ENCODE measurements at places on chromosomes 1 and 21.

DNA sequence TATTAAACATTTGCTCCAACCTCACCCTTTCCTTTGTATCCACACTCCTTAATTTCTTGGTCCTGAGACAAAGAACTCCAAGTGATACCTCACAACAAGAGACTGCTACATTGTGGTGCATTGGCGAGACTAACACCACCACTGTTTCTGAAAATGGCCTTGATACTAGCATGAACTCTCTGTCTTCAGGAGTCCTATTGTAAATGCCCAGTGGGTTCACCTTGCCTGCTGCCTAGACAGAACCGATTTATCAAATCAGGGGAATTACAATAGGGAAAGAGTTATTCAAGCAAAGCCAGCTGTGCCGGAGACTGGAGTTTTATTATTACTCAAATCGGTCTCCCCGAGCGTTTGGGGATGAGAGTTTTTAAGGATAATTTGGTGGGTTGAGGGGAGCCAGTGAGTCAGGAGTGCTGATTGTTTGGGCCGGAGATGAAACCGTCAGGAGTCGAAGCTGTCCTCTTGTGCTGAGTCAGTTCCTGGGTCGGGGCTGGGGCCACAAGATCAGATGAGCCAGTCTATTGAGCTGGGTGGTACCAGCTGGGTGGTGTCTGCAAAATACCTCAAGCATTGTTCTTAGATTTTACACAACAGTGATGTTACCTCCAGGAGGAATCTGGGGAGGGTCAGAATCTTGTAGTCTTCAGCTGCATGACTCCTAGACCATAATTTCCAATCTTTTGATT is 83.1 kb downstream of the DESI2 start:
- DNase-seq, result no peak

DNA sequence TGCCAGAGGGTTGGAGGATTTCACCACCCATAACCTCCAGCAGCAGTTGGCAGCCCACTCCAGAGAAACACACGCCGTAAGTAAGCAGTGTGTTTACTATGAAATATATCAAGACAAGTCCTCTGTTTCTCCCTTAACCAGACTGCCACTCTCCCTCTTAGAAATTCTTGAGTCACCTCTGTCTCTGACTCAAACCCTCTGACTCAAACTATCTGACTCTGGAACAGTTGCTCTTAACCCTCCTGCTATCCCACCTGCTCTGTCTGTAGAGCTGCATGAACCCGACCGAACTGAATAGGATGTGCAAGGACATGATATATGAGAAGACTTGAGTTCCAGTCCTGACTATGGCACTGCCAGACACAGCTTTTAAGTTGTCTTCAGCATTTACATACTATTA is 14.1 kb downstream of the INPP5B start:
- no peak for DNase-seq

DNA sequence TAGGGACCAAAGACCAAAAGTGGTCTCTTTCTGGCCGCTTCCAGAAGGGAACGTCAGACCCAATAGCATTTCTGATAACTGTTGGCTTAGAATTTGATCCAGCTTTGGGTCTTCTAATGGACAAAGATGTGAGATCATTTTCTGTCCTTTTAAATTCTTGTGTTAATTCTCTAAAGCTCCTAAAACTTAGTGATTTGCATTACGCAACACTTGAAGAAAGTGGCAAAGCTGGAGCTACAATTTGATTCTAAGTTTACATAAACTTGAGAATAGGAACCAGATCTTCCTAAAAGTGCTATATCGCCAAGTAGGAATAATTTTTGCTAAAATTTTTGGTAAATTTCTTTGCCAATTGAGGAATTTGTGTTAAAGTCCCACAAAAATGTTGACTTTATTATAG is 21.6 kb upstream of the PLA2G4A start:
- no peak for DNase-seq

DNA sequence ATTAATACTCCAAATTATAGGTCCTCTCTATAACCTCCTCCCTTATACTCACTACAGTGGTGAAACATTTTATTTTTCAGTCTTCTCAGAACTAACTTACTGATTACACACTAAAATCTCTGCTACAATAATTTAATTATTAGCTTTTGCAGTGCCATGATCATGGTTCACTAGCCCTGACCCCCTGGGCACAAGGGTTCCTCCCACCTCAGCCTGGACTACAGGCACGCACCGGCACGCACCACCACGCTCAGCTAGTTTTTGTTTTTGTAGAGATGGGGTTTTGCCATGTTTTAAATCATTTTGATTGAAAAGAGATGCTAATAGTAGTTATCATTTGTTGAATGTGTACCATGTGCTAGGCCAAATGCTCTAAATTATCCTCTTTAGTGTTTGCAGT is 6.3 kb downstream of the PATJ start:
- no peak for DNase-seq

DNA sequence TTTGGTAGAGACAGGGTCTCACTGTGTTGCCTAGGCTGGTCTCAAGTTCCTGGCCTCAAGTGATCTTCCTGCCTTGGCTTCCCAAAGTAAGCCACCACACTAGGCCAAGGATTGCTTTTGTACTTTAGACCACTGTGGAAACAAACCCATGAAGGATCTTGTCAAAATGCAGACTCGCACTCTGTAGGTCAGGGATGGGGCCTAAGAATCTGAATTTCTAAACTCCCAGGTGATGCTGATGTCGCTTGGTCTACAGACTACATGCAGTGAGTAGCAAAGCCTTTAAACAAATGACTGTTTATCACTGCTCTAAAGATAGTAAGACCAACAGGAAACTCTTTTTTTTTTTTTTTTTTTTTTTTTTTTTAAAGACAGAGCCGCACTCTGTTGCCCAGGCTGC is 54.1 kb upstream of the MUTYH start:
- DNase-seq, result no peak

DNA sequence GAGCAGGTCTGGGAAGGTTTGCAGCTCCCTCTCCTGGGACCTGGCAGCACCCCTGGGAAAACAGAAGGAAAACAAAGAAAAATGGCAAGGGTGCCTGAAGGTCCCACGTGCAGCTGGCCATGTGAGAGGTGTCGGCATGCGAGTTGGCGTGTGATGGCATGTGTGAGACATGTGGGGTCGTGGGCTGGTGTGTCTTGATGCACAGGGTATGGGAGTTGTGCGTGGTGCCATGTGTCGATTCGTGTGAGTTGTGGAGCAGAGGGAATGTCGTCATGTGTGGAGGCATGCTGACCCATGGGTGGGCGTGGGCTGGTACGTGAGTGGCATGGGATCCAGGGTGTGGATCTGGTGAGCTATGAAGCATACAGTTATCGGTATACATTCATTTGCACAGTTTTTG is 1.3 kb downstream of the HPCA start:
- DNase-seq, result no peak

- no peak for DNase-seq
Measured at GRCh38 chr1:207519505-207520399, 23.8 kb downstream of the CR1 start.
